Stimulated activated naive CD8-positive, alpha-beta T cell treated with anti-CD3 and anti-CD28 coated beads, Interleukin-15, amount 100 ng/mL, for 72 hours (primary cell): ENCODE measurements at places on chromosomes 4 and X.

- DNase-seq: no peak
These were observed 9.0 kb downstream of the LRPAP1 start for GRCh38 chr4:3523146-3523627.

- DNase-seq: peak; percentile 8
These were observed 76.0 kb downstream of the INTS6L start for GRCh38 chrX:135596495-135596894.

DNA sequence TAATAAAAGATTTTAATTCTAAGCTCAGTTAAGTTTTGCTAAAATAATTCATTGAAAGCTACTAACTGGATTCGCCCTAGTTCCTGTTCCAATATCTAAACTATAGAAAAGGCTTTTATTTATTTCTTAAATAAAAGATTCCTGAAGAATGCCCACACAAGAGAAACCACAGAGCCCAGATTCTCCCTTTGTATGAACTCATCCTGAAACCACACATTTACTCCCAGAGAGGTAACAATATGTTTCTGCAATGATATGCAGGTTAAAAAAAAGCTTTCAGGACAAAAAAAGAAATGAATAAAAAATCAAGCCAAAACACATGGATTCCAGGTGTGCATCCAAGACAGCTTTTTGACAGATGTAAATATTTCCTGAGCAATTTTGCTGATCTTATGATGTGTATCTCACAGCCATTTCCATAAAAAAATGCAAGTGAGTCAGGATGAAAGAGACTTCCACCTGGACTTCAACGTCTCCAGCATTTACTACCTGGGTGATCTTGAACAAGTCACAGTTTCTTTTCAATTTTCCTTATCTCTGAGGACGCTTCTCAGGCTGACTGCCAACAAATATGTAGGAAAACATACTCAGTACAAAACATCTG lies 234.4 kb upstream of the FAT1 start:
- DNase-seq: no peak

DNA sequence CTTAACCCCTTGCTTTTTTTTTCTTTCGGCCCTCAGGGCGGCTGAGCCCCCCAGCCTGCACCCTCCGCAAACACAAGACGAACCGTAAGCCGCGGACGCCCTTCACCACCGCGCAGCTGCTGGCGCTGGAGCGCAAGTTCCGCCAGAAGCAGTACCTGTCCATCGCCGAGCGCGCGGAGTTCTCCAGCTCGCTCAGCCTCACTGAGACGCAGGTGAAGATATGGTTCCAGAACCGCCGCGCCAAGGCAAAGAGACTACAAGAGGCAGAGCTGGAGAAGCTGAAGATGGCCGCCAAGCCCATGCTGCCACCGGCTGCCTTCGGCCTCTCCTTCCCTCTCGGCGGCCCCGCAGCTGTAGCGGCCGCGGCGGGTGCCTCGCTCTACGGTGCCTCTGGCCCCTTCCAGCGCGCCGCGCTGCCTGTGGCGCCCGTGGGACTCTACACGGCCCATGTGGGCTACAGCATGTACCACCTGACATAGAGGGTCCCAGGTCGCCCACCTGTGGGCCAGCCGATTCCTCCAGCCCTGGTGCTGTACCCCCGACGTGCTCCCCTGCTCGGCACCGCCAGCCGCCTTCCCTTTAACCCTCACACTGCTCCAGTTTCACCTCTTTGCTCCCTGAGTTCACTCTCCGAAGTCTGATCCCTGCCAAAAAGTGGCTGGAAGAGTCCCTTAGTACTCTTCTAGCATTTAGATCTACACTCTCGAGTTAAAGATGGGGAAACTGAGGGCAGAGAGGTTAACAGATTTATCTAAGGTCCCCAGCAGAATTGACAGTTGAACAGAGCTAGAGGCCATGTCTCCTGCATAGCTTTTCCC lies 3.4 kb downstream of the MSX1 start:
- DNase-seq: no peak

DNA sequence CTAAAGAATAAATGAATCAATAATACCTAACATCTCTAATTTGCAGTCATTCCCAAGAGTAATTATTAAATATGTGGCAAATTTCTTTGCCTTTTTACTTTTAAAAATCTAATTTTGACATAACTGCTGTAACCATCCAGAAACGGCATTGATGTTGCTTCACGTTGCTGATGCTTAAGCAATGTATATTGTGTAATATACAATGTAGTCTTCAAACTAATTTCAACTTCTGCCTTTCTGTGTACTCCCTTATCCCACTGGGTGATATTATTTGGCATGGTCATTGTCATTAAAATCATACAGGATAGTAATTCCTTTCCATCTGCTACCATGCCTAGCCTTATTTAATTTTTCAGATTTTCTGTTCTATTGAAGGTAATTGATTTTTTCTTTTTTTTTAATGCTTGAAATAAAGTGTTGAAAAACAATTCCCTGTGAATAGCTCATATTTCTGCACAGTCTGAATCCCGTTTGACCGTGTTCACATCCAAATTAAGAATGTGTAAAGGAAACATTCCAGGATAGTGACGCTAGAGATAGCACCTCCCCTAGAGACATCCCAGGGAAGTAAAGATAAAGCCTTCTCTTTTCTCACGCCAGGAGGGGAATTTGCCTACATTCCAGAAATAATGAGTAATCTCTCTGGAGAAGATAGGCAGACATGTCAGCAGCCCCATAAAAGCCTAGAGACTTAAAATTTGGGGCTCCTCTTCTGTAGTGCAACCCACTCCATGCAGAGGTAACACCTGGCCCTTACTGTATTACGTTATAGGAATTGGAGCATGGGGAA lies 8.6 kb downstream of the FAM200B start:
- no peak for DNase-seq

GRCh38 chr4:125911481-125911880 lies 596.7 kb downstream of the FAT4 start:
- DNase-seq: no peak

GRCh38 chrX:115029869-115030570 lies 12.6 kb upstream of the IL13RA2 start:
- no peak for DNase-seq

GRCh38 chr4:81883004-81883403 lies 411.3 kb upstream of the RASGEF1B start:
- no peak for DNase-seq

DNA sequence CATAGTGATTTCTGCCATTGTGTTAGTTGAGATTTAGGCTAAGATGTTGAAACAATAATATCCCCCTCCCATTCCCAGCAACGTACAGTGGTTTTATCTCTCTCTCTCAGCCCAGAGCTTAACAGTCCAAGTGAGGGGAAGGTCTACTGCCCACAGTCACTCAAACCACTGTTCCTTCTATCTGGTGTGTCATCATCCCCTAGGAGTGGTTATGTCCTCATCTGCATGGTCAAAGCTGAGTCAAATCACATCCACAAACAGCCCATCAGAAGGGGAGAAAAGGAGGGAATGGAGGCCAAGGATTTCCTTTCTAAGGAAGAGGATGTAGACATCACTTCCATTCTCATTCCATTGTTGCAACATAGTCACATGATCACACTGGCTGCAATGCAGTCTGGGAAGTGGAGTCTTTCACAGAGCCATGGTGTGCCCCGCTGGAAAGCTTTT lies 42.8 kb upstream of the CHRNA9 start:
- DNase-seq: no peak

- DNase-seq: no peak
These were observed 245.1 kb upstream of the ETNPPL start for GRCh38 chr4:109007976-109008375.

DNA sequence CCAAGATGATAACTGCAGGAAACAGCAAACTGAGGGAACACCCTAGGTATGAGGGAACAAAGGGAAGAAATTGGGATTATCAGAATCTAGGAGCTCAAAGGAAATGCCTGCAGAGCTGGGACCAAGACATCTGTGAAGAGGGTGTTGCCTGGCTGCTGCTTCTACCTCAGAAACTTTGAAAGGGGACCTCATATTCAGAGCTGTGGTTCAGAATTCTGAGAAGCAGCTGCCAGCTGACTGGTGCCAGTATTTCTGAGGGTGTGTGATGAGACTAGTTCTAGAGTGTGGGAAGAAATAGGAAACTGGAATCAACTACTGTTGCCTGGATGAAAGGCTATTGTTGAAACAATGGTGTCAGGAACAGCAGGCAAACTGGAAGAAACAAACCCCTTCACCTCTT lies 8.5 kb downstream of the FAAH2 start:
- no peak for DNase-seq

DNA sequence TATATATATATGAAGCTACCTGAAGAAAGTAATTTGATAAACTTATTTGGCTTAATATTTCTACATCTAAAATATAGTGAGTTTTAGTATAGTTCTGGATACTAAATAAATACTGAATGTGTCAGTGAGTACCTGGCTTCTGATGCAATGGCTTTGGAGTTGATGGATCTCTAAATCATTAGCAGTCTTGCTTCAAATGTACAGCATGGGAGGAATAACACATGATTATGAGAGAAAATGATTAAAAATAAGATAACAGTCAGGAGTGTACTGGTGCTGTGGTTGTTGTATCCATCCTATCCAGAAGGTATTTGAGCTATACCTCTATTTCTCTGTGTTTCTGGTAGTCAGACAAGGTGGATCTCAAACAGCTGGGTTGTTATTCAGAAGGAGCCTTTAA lies 641.3 kb downstream of the TRAM1L1 start:
- no peak for DNase-seq
